ENCODE measurements at places on chromosomes 2 and 18.

- DNase-seq = no peak
Observed at GRCh38 chr18:48917579-48918517, 32.9 kb downstream of the SMAD7 start.

GRCh38 chr18:26088487-26088886 lies 1.9 kb downstream of the SS18 start:
- DNase-seq = no peak

- DNase-seq = no peak
Observed at GRCh38 chr2:109136542-109136941, 7.5 kb downstream of the SH3RF3 start.

- no peak for DNase-seq
Observed at GRCh38 chr2:186060744-186061440, 322.3 kb downstream of the FSIP2 start.

DNA sequence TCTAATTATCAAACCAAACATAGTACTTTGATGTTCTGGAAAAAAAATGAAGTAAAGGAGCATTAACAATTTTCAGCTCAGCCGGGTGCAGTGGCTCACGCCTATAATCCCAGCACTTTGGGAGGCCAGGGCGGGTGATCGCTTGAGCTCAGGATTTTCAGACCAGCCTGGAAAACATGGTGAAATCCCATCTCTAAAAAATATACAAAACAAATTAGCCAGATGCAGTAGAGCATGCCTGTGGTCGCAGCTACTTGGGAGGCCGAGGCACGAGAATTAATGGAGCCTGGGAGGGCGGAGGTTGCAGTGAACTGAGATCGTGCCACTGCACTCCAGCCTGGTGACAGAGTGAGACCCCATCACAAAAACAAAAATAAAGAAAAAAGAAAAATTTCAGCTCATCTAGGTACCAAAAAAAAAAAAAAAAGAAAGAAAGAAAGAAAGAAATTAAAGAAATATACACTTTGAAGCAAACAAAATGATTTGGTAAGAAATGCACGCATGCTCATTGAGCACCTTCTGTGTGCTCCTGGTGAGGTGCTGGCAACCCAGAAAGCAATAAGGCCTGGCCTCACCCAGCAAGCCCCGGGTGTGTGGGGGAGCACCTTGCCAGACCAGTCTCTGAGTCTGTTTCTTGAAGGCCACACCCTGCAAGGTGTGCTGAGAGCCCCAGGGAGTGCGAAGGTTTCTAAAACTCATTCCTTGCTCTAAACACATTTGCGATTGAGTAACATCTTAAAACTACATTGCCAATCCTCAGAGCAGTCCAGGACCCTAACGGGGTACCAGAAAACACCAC lies 133.5 kb downstream of the TFCP2L1 start:
- no peak for DNase-seq
